ENCODE measurements at places on chromosomes 7 and 10.

DNA sequence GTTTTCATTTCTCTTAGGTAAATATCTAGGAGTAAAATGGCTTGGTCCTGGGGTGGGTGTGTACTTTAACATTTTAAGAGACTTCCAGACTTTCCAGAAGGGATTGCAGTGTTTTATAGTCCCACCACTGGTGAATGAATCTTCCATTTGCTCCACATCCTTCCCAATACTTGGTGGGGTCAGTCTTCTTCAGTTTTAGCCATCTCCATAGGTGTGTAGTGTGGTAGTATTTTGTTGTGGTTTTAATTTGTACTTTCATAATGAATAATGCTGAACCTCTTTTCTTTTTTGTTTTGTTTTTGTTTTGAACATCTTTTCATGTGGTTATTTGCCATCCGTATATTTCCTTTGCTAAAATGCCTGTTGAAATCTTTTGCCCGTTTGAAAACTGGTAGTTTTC is 86.4 kb downstream of the ANKRD61 start:
- DNase-seq, result no peak

- DNase-seq, result no peak
Measured at GRCh38 chr7:70132226-70132851, 534.1 kb downstream of the AUTS2 start.

DNA sequence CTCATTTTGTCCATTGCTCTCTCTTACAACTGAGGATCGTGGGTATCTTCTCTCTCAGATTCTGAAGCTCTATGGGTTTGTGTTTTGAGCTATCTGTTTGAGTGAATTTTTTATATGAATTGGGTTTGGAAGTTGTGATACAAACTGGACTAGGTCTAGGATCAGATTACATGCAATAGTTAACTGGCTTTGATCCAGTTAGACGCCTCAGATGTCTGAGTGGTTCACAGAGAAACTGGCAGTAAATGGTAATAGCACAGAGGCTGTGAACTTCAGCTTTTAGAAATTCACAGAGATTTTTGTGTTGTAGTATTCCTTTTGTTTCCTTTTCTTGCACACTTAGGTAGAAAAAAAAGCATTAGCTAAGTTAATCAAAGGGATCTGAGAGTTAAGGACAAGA is 12.7 kb upstream of the DNMBP start:
- DNase-seq, result no peak

- DNase-seq, result no peak
Measured at GRCh38 chr10:62858364-62858763, 42.2 kb upstream of the EGR2 start.

GRCh38 chr10:65032867-65033769 is 1511.9 kb downstream of the REEP3 start:
- DNase-seq, result no peak

GRCh38 chr10:3100093-3100792 is 32.9 kb downstream of the PFKP start:
- DNase-seq, result no peak

DNA sequence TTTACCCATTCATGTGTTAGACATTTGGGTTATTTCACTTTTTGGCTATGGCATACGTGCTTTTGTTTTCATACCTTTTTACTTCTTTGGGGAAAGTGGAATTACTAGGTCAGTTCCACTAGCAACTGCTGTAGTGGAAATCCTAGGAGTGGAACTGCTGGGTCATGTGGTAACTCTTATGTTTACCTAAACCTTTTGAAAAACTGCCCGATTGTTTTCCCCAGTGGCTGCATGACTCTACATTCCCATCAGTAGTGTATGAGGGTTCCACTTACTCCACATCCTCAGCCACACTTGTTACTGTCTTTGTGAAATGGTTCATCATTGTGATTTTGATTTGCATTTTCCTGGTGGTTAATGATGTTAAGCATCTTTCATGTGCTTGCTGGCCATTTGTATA is 82.3 kb downstream of the TAX1BP1 start:
- no peak for DNase-seq

GRCh38 chr7:29297194-29297890 is 102.8 kb downstream of the CHN2 start:
- DNase-seq, result no peak

- DNase-seq, result no peak
Measured at GRCh38 chr10:34814223-34814912, 728 bp downstream of the PARD3 start.

- no peak for DNase-seq
Measured at GRCh38 chr7:100965723-100966541, 3.4 kb upstream of the MUC12 start.

DNA sequence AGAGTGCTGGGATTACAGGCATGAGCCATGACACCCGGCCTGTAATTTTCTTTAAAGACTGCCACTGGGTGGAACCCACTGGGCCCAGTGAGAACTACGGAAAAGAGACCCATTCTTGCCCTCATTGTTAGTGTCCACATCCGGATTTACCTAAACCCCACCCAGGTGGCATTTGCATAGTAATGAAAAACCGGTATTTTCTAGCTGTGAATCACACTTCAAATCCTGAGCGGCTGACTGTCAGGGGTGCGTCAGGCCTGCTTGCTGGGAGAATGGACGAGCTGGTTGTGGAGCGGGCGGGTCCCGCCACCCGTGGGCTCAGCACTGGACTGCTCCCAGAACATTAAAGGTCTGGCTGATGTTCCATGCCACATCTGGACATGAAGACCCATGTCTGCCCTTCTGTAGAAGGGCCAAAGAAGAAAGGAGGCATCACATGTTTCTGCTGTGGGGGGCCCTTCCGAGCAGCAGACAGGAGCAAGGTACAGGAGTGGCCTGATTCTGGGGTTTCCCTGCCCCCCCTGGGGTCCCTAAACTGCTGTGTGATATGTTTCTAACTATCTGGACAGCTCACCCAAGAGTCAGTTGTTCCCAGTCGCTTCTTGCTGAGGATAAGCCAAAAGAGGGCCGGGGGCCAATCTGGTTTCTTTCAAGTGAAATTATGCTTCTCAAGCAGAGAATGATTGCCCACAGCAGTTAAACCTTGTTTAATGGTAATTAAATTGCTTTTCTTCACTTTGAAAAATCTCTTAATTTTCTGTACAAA is 46.4 kb downstream of the KIAA1217 start:
- DNase-seq, result no peak

DNA sequence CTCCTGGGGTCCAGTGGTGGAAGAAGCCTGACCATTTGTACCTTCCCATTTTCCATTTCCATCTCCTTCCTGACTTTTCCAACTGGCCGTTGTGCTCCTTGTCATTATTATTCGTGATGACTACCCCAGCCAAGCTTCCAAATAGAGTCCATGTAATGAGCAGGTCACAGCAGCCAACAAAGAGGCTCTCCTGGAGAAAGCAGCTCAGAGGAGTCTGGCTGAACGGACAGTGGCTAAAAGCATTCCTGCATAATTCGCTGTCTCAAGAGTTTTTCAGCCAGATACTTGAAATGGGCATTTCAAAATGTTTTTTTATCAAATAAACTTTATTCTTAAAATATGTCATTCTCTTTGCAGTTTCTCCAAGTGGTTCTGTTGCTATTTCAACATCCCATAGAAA is 458.6 kb downstream of the INHBA start:
- DNase-seq, result no peak

GRCh38 chr10:59864141-59864962 is 42.0 kb downstream of the CCDC6 start:
- DNase-seq, result no peak

DNA sequence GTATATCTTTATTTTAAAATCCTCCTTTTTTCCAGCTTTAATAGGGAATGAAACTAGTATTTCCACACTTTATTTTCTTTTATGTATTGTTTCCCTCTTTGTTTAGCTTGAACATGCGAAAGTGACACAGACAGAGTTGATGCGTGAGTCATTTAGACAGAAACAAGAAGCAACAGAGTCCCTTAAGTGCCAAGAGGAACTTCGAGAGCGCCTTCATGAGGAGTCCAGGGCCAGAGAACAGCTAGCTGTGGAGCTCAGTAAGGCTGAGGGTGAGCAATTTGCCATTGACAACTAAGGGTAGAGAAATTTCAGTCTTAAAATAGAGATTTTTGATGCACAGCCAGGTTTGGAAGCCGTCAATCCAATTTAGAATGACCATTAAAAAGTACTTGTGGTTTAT is 73.1 kb downstream of the CYP51A1 start:
- no peak for DNase-seq

DNA sequence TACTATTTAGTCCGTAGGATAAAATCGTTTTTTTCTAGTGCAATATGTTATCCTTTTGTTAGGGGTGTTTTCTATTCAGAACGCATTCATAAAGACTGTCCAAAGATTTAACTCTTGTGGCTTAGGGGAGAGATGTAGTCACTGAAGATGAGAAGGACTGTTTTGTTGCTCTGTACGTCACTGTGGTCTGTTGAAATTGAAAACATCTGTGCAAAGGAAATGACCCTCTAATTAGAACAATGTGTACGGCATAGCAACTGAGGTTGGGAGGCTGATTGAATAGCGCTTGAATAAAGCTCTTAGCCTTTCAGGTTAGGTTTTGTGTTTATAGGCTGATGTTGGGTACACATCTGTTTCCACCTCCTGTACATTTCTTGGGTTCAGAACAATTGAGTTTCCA is 453.4 kb upstream of the AKR1E2 start:
- DNase-seq, result no peak

GRCh38 chr10:50937230-50937907 is 51.9 kb upstream of the A1CF start:
- DNase-seq, result peak; percentile 6

GRCh38 chr10:43373461-43373860 is 2.0 kb downstream of the FXYD4 start:
- no peak for DNase-seq

- DNase-seq, result peak; percentile 6
Measured at GRCh38 chr10:98074315-98074911, 44.0 kb upstream of the CRTAC1 start.

- DNase-seq, result no peak
Measured at GRCh38 chr7:18638594-18639452, 143.3 kb downstream of the HDAC9 start.

DNA sequence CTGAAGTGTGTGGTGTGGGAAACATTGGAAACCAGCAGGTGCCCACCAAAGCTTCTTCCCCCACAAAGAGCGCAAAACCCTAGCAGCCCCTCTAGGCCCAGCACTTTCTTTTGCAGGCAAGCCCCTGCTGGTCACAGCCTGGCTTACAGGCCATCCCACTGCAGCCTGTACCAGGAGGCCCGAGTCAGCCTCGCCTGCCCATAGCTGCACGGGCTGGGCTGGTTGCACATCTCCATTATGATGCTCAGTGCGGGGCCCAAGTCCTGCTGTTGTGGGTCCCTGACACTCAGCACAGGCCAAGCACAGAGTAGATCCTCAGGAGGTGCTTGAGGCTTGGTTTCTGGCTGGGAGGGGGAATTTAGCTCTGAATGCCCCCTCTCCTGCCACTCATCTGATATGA is 8.0 kb downstream of the CDHR1 start:
- DNase-seq, result no peak

GRCh38 chr7:79282070-79282694 is 171.3 kb downstream of the MAGI2 start:
- DNase-seq, result no peak

DNA sequence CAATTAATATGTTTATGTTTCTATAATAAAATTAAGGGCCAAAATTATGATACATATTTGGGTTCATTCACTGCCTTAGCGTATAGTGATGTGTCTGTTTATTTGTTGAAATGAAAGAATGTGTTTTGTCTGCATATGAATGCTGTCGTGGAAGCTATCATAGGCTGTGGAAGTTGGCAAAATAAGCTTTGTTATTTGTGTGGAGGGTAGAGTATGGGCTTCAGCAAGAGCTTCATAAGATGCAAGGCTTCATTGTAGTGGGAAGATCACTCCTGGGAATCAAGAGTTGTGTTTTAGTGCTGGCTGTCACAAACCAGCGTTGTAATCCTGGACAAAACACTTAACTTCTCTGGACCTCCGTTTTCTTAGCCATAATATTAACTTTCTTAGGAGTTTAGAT is 2.5 kb downstream of the SLK start:
- DNase-seq, result no peak

DNA sequence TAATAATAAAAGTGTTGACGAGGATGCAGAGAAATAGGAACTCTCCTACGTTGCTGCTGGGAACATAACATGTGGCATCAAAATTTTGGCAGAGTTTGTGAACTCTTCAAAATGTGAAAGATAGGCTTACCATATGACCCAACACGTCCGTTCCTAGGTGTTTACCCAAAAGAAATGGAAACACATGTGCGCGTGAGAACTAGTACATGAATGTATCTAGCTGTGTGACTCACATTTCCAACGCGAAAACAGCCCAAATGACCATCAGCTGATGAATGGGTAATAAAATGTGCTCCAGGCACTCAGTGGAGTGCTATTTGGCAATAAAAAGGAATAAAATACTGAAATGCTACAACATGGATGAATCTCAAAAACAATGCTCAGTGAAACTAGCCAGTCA is 10.4 kb upstream of the ELFN1 start:
- no peak for DNase-seq

DNA sequence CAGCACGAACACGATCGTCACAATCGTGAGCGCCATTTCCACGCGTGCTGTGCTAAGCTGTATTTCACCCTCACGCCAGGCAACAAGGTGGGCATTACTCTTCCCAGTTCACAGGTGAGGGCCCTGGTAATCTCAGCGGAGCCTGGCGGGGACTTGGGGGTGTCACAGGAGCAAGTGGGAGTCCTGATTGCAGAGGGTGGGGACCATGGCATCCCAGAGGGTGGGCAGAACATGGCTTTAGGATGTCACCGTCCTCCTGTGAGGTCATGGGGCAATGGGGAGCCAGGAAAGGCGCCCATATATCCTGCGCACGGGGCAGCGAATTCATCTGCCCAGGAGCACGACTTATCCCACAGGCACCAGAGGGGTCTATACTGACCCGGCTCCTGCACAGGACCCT is 489.8 kb downstream of the DNAJB6 start:
- DNase-seq, result no peak

DNA sequence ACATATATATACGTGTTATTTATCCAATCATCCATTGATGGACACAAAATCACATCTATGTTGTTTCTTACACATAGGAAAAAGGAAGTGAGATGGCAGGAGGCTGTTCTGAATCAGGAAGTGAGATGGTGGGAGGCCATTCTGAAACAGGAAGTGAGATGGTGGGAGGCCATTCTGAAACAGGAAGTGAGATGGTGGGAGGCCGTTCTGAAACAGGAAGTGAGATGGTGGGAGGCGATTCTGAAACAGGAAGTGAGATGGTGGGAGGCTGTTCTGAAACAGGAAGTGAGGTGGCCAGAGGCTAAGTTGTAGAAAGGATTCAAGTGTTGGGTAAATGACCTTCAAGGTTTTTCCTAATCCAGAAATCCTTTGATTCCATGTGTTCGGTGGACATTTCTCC is 921.5 kb downstream of the TYW1 start:
- no peak for DNase-seq

DNA sequence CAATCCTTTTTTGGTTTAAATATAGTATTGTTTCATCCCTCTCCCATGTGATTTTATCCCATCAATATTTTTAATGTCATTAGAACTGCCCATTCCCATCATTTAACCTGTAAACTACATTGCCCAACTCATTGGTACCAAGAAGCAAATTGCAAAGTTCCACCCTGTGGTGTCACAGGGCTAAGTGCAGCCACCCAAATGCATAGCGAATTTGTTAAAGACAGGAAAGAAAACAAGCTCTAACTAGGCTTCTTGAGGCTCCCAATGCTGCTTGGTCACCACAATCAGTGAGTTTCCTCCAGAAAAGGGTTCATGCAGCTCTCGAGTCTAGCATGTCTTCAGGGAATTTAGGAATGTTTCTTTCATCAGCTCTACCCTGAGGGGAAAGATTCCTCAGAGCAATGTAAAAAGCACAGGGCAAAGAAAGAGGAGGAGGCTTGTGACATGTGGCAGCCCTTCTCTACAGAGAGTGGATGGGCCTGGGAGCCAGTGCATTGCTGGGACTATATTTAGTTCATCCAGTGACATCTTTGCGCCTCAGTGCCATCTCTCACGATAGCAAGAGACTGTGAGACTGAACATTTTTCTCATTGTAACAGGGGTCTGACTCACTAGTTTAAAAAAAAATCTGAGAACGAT is 58.1 kb downstream of the CAV1 start:
- no peak for DNase-seq
